NCI-H526 treated with DMSO at 0.1 percent for 48 hours (cell line): ENCODE measurements at places on chromosomes 3 and 15.

DNA sequence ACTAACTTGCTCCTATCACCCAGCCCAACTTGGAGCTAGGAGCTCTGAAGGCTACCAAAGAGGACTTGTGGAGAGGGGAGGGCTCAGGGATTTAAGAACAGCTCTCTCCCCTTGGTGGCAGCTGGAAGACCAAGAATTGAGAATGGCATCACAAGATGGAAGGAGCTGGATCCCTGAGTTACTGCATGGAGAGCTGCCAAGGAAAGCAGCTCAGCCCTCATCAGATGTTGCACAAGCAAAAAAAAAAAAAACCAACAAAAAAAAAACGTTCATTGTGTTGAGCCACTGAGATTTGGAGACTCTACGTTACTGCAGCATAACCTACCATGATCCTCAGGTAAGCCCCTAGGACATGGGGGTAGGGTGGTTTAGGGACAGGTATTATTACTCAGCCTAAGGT is 41.0 kb downstream of the ITGB5 start:
- DNase-seq = no peak

DNA sequence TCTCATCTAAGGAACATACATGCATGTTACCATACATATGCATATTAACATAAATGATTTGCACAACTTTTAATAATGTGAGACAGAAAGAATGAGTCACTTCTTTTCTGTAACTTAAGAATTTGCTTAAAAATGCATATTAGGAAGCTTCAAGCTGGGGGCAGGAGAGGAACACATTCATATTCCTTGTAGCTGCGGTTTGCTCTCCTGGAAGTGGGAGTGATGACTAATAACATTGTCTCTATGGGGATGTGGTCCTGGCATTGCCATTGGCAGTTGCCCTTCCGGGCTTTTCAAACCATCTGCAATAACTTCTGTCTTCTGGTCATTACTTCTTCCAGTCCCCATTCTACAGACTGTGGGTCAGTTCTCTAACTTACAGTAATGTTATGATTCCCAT is 15.6 kb downstream of the CHST2 start:
- peak; percentile 46 for DNase-seq

- no peak for DNase-seq
Measured at GRCh38 chr15:65920825-65921309, 51.6 kb downstream of the RAB11A start.

DNA sequence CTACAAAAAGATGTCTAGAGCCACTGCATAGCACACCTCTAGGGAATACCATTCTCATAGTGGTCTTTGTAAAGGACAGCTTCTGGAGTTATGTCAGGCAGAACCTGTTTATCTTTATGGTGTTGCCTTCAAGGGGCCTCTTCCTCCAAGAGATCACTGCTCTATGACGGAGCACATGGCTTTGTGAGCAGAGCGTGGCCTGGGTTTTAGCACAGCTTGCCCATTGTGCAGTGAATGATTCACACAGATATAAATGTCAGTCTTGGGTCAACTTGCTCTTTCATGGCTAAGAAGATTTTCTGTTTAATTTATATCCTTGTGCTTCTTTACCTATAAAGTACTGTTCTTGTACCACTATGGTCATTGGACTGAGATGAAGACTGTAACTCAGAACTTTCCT is 41.5 kb upstream of the RBMS3 start:
- DNase-seq = no peak

- peak; percentile 10 for DNase-seq
Measured at GRCh38 chr3:110774496-110775265, 296.9 kb upstream of the NECTIN3 start.

GRCh38 chr3:59559721-59560435 is 510.1 kb upstream of the CFAP20DC start:
- DNase-seq = no peak
